RPMI7951 (cell line): ENCODE measurements at places on chromosomes 16 and 17.

- DNase-seq = no peak
Observed at GRCh38 chr16:2042171-2042985, 5.3 kb downstream of the NTHL1 start.

DNA sequence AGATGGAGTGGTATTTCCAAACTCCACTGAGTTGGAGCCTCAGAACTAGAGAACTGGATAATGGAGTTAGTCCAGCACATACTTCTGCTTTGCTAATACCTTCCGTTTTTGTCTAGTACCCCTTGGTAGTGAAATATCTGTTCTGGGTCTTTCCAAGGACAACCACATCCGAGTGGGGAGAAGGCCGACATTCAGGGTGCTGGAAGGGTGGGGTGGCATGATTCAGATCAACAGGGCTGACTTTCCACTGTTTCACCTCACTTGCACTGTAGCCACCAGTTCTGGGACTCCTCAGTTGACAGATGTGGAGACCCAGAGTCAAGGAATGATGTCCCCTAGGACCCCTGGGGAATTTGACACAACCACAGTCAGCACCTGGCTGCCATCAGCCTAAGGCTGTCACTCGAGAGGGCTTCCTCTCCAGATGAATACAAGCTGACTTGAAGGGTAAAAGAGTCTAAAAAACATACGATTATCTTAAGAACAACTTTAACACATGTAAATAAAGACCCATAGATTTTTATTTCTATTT is 84.8 kb upstream of the HNF1B start:
- DNase-seq = no peak

- peak; percentile 60 for DNase-seq
Observed at GRCh38 chr17:333626-334396, 18.8 kb downstream of the RPH3AL start.

DNA sequence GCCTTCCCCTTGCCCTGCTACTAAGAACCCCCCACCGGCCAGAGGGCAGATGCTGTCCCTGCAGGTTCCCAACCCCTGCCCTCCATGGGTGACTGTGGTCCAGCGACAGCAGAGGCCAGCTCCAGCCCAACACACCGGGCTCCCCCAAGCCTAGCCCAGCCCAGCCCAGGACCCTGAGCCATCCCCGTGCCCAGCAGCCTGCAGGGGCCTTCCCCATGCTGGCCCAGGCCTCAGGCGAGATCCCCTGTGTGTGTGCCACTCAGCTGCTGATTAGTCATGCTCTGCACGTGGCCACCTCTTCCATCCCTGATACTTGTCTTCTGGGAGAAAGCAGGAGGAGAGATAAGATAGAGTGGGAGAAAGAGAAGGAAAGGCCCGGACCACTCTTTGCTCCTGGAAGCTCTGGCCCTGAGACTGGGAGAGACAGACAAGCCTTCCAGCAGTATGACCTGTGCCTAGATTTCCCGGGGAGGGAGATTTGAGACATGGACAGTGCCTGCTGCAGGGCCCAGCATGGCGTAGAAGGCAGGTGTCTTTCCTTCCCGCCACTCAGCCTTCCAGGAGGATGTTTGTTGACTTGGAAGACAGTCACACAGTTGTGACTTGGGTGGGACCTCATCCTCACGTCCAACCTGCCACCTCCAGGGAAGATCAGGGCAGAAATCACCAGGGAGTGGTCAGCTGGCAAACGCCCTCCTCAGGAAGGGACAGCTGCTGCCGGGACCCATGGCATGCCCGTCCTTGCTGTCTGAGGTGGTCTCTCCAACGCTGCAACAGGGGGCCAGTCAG is 41.3 kb upstream of the RASD1 start:
- no peak for DNase-seq

GRCh38 chr17:70144260-70144846 is 25.0 kb upstream of the KCNJ2 start:
- DNase-seq = peak; percentile 7

GRCh38 chr16:84775262-84775810 is 44.4 kb upstream of the CRISPLD2 start:
- DNase-seq = no peak

DNA sequence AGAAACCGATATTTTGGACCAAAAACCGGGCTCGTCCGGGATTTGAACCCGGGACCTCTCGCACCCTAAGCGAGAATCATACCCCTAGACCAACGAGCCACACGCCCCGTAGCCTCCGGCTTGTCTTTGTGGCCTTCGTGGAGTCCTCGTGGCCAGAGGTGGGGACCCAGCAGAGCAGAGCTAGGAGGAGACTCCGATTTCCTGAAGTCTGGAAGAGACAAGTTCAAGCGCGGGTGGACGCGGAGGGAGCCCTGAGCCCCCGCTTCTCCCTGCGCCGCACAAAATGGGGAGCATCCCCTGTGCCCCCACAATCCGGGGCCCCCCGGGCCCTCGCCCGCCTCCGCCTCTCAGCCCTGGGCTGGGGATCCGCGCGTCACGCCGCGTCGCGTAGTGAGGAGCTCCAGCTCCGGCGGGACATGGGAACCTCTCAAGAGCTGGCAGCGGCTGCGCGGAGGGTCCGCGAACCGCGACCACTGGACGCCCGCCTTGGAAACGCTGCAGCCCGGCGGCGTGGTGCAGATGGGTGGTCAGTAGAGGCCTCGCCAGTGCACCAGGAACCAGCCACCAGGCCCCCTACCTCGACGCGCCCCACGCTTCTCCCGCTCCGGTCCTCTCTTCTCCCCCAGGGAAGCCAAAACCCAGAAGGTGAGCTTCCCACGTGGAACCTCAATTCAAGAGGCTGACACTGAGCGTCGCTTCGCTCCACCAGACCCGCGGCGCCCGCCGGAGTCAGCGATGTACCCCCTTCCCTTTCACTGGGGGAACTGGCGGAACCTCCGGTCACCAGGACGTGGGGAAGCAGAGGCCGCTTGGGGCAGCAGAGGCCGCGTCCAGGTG is 5.2 kb upstream of the OR1F1 start:
- peak; percentile 53 for DNase-seq

DNA sequence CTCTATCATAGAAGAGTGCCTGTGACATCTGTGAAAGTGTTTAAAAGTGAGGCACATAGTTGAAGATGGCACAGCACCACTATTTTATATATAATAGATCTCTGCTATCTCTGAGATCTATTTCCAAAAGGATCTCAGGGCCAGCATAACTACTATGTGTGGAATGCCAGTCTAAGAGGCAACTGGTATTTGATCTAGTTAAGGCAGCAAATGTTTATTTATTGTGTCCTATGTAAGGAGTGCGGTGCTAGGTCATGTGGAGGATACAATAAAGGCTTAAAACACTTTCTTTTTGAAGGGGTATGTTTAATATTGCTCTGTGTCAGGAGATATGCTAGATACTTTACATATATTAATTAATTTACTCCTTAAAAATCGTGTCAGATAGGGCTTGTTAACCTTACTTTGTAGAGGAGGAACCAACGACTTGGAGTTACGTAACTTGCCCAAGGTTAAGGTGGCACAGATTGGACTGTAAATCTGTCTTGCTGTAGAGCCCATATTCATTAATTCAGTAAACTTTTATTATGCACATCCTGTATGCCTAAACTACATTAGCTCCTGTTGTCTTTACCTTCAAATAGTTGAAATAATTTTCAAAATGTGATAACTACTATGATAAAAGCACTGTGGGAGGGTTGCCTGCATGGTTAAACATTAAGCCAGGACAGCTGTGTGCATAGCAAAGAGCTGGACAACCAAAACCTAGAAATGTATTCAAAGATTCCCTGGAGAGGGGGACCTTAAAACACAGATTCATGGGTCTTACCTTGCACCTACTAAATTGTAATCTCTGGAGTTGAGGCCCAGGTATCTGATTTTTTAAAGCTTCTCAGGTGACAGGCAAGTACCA is 83.3 kb downstream of the NLK start:
- DNase-seq = no peak

- no peak for DNase-seq
Observed at GRCh38 chr17:61289408-61290385, 109.9 kb upstream of the TBX2 start.

DNA sequence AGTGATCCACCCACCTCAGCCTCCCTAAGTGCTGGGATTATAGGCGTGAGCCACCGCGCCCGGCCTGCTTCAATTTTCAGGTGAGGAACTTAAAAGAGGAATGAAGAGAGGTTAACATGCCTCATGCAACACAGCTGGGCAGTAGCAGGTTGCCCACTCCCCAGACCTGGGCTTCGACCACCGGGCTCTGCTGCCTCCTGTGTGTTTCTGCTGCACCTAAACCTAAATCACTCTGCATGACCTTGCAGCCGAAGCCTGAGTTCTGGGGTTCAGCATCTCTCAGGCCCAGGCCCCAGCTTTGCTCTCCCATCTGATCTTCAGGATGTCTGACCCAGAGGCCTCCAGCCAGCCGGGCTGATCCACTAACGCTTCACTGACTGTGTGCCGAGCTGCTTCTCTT is 112.6 kb downstream of the OR1D5 start:
- no peak for DNase-seq

GRCh38 chr17:49890077-49890821 is 42.4 kb upstream of the TAC4 start:
- DNase-seq = no peak

DNA sequence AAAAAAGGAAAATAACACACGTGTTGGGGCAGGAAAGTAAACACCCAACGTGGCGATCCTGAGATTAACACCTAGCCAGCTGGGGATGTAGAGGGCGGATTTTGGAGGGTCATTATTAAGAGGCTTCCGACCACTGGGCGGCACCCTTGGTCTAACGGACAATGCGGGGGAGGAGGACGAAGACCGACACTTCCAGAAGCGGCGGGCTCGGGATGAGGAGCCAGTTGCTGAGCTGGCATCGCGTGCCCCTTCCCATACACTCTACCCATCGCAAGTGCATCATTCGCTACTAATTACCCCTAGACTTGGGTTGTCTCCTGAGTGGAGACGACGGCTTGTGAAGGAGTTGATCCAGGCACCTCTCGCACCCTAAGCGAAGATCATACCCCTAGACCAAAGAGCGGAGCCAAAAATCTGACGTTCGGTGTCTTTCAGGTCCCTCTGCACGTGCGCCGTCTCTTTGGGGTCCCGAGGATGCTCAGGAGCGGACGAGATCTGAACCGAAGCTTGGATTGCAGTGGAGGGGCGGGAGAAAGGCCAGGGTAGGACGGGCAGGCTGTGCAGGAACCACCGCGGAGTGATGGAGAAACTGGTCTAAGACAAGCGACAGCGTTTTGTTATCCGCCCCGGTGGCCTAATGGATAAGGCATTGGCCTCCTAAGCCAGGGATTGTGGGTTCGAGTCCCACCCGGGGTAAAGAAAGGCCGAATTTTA is 17.6 kb downstream of the ZNF213 start:
- DNase-seq = peak; percentile 88

DNA sequence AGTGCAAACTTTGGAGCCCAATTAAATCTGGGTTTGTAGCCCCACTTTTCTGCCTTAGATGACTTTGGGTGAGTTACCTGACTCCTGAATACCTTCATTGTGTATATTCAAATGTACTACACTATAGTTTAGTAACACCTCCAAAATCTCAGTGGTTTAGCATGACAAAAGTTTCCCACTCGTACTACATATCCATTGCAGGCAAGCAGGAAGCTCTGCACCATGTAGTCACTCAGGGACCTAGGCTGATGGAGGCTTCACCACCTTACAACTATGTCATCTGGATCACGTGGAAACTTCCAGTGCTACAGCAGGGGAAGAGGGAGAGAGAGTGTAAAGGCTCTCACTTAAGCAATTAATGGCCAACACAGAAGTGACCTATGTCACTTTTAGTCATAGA is 14.2 kb downstream of the ANKFN1 start:
- DNase-seq = no peak

DNA sequence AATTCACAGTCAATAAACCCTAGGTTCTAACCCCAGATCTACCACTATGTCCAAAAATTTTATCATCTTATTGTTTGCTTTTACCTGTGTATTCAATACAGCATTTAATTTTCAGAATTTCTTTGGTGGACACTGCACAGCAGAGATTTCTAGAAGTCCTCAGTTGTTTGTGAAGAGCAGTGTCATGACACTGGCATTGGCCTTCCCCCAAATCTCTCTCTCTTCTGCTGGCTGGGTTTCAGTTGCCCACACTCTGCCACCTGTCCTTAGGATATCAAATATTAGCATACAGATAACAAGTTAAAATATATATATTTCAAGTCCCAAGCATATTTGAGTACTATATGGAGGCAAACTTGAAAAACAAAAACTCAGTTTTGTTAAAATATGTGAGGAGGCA is 2.0 kb upstream of the THUMPD1 start:
- no peak for DNase-seq

DNA sequence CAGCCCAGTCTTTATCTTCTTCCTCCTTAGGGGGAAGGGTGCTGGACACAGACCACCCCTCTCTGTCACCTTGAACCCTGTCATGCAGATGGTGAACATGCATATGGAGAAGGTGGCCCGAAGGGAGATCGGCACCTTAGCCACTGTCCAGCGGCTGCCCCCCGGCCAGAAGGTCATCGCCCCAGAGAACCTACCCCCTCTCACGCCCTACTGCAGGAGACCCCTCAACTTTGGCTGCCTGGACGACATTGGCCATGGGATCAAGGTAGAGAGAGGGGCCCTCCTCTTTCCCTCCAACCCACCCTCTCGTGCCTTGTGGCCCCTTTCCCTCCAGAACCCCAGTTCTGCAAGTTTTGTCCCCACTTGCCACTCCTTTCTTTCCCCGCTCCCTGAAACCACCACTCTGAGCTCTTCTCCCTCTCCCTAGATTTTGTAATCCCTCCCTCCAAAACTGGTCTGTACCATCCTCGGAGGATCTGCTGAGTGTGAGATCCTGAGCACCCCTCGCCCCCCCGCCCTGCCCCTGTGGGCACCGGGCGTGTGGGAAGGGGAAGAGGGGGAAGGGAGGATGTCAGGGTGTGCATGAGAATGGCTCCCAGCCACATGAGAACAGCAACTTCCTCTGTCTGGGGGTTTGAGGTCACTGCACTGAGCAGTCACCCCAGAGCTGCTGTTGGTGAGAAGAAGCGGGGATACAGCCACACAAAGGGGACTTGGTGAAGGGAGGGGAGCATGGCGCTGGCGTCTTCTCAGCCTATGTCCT is 7.3 kb downstream of the ABI3 start:
- DNase-seq = no peak

- DNase-seq = no peak
Observed at GRCh38 chr16:86242244-86243122, 267.8 kb upstream of the FOXF1 start.

GRCh38 chr16:68289621-68290329 is 21.0 kb downstream of the SLC7A6OS start:
- DNase-seq = no peak

- DNase-seq = peak; percentile 70
Observed at GRCh38 chr17:48074322-48075081, 26.3 kb downstream of the NFE2L1 start.

- DNase-seq = no peak
Observed at GRCh38 chr17:30240177-30240576, 4.7 kb upstream of the SLC6A4 start.
